ENCODE measurements at places on chromosomes 2 and 18.

DNA sequence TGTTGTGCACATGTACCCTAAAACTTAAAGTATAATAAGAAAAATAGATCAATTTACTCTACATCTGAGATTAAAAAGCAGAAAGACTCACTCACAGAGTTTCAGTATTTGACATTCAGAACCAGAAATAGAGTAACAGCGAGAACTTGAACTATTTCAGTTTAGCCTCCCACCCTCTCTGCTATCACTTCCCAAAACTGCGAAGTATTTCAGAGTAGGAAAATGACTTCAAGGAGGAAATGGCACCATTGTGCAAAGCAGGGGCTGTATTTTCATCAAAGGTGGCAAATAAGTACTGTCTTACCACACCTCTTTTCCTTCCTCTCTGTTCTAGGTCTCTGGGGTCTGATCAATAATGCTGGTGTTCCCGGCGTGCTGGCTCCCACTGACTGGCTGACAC, 13.6 kb downstream of the DHRS9 start:
- DNase-seq, result no peak

- DNase-seq, result no peak
Measured at GRCh38 chr18:35469725-35470124, 28.0 kb downstream of the INO80C start.

DNA sequence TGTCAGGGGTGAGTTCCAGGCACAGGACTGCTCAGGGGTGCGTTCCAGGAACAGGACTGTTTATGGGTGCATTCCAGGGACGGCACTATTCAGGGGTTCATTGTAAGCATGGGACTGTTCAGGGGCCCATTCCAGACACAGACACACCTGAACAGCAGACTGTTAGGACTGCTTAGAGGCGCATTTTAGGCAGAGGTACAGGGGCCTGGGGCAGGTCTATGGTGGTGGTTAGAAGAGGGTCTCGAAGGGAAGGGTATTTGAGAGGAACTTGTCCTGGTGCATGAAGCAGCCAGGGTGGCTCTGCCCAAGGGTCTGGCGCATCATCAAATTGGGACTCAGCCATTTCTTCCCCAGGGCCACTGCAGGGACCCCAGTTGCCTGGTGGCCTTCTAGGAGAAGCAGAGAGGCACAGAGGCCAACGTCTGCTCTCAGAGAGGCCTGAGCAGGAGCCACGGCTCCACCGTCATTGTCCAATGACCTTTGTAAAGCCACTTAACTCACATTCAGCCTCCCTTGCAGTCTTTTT, 14.8 kb upstream of the MLPH start:
- DNase-seq, result no peak

GRCh38 chr2:214130114-214130513, 280.7 kb upstream of the VWC2L start:
- no peak for DNase-seq

DNA sequence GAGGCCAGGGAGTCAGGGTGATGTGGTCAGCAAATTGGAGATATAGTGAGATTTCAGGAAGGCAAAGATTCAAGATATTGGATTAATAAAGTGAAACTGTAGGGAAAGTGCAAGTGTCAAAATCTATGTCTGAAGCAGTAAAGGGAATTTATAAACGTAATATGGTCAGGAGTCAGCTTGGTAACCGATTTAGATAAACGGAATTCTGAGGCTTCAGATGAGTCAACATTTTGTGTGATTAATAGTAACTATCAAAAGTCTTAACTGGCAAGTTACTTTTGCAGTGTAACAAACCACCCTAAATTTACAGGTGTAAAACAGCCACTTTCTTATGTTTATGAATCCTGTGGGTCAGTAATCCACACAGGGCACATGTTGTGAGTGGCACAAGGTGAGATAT, 10.9 kb downstream of the MTX2 start:
- no peak for DNase-seq

DNA sequence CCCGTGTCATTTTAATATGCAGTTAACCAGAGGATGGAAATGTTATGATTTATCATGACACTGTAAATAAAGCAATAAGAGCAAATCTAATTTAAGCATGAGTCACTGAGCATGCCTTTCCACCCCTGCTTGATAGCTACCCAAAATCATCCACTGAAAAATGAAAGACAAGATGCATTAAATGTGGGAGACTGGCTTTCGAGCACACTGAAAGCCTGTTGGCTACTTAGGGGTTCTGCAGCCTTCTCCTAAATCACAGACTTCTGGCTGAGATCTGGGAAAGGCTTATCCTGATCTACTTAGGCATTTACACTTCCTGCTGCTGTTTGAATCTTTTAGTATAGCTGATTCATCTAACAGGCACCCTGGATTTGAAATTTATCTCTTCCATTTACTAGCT, 778.3 kb upstream of the CDH7 start:
- no peak for DNase-seq

GRCh38 chr2:3864943-3865865, 161.8 kb downstream of the DCDC2C start:
- DNase-seq, result no peak

DNA sequence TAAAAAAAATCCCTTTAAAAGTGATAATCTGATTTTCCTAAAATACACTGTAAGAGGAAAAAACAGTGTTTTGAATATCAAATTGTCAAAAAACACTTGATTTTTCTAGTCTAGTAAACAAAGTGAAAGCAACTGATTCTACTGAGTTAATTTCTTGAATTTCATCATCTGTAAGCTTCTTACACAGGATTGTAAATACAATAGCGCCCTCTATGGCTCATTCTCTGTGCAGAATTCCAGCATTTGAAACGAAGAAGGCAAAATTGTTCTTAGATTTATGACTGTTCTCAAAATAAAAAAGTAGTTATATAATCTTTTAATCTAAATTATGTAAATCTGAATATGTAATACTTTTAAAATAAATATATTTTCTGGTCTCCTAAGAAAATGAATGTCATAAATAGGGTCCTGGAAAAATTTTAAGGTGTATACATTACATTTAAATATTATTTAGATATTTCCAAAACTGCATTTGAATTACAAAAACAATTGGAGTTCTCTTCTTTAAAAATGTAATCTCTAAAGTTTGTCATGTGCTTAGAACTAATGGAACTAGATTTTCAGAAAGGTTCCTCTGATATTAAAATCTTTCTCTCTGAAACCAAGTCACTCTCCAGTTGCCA, 176.9 kb upstream of the MC4R start:
- peak; percentile 63 for DNase-seq

DNA sequence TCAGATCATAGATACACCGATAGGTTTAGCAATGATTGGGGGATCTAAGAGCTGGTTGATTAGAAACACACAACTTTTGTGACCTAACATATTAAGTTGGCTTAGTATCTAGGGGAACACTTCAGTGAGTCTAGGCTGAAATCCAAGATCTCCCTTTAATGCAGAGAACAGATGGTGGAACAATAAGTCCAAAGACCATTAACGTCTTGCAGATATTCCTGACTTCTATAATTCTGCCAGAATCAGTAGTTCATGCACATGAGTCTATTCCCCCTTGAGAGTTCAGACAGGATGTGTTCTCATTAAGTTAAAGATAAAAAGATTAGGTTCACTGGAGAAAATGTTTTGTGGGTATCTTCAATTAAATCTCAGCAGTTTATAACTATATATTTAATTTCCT, 506.5 kb downstream of the TSN start:
- no peak for DNase-seq

GRCh38 chr2:9757501-9758264, 85.6 kb upstream of the TAF1B start:
- peak; percentile 26 for DNase-seq

DNA sequence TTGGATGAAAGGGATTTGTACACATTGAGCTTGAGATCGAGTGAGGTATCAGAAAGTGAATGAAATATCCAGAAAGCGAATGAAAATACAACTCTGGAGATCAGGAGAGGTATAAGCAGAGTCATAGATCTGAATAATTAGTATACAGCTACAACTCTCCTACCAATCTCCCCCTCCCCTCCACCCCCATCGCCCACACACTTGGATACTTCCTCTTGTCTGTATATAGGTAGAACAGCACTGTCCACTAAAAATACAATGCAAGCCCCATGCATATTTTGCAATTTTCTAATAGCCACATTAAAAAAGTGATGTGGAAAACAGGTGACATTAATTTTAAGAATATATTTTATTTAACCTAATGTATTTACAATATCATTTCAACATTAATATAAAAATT, 23.7 kb upstream of the WIPF1 start:
- no peak for DNase-seq
